ENCODE measurements at places on chromosomes 11 and 22. TPM values are rescaled to one million over a fixed set of nuclear protein-coding genes. Genes with fewer than 3 reads are reported as not detected.
A peak's percentile ranks its signal among the peaks of the same experiment; 100 is the strongest.

Gene STT3A
- 182 TPM for total RNA-seq

DNA sequence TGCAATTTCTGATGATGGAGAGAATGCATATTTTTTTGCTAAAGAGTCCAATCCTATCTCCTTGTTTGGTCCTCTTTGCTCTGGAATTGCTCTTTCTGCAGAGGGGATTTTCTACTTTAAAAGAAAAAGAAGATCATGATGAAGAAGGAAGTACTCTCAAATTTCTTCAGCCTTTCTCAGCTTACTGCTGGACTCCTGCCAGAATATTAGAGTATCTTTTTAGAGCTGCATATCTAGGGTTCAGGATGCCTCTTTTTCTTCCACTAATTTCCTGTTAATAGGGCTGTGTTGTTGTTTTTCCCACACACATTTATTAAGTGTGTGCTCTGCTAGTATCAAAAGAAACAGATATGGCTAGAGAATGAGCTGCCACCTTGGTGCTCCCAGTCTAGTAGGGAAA is 18.2 kb downstream of the UBASH3B start:
- peak; percentile 55 for DNase-seq

DNA sequence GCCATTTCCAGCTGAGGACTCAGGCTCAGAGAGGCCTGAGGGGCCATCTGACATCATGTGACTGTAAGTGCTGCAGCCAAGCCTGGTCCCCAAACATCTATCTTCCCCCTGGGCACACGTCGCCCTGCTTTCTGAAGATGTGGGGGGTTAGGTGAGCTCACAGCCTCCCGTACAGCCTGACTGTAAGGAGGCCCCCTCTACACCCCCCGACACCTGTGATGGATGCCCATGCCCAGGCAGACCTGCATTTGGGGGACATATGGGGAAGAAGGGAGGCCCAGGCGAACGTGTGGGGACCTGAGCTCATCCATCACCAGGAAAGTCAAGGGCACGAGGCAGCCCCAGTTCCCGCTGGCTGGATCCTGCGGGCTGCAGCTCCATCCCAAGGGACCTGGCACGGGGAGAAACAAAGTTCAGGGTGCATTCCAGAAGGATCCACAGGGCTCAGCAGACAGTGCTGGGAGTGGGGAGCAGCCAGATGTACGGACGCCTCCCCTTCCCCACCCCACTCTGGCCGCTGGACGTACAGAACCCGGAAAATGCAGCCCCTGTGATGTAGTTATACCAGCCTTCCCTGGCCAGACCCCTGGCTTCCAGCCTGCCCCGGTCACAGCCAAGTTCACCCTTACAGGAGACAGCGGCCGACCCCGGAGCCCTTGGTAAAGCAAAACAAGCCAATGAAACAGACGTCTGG is 1431.4 kb downstream of the BRD1 start:
- no peak for DNase-seq

GRCh38 chr22:37983860-37984791 is at the start of gene SOX10:
Gene SOX10 (minus strand): TSS chr22:37984555. CDS start chr22:37983784, 771 bp downstream.
- DNase-seq = no peak

DNA sequence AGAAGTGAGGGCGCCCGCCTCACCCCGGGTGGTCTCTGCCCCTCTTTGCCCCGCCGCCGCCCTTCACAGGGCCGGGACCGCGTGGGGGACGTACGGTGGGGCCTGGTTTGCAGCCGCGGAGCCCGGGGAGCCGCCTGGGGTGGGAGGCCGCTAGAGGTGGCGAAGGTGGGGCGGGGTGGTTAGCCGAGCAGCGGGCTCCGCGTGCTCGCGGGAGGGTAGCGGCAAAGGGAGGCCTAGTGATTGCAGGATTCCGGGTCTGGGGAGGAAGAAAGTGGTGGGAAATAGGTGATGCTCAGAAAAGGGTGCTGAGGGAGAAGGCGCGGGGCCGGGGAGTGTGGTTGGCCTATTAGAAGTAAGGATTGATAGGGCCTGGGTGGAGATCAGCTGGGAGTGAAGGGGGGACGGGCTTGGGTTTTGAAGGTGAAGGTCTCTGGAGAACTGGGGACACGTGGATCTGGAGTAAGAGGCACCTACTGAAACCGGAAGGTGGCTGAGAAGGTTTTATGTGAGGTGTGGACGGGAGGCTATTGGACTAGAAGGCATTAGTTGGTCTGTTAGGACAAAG is 571 bp downstream of the FAR1 start:
- peak; percentile 37 for DNase-seq

Gene CCDC116
- not detected for total RNA-seq

- DNase-seq = no peak
These were observed 57.2 kb downstream of the SPECC1L start for GRCh38 chr22:24327832-24328231.

Gene ISX
- not detected for total RNA-seq

- no peak for DNase-seq
These were observed 52.4 kb downstream of the LARGE2 start for GRCh38 chr11:45974806-45975205.

GRCh38 chr11:30666817-30667216 is 80.7 kb upstream of the MPPED2 start:
- DNase-seq = no peak

DNA sequence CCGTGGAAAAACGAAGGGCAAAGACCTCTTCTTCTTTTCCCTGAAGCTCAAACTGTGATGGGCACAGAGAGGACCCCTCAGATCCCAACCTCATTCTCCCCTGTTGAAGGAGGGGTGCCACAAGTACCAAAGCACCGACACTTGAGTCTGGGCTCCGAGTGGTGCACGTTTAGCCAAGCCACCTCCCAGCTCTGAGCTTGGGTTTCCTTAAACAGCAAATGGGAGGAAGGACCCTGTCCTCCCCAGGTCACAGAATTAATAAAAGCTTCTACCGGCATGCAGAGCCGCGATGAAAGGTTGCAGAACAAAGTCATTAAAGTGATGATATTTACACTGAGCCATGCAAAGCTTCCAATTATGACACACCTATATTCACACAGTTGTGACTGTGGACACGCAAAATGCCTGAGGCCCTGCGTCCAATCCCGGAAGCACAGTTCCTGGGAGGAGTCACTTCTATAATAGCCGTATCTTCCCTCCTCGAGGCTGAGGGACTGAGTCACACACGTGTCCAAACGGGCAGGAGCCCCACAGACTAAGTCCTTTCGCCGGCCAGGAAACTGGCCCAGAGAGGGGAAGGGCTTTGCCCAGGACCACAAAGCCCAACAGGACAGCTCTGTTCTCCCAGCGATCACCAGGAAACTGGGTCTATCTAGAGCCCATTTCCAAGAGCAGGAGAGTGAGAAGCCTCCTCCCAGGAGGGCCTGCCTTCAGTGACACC is 922 bp upstream of the CSNK1E start:
- peak; percentile 95 for DNase-seq

DNA sequence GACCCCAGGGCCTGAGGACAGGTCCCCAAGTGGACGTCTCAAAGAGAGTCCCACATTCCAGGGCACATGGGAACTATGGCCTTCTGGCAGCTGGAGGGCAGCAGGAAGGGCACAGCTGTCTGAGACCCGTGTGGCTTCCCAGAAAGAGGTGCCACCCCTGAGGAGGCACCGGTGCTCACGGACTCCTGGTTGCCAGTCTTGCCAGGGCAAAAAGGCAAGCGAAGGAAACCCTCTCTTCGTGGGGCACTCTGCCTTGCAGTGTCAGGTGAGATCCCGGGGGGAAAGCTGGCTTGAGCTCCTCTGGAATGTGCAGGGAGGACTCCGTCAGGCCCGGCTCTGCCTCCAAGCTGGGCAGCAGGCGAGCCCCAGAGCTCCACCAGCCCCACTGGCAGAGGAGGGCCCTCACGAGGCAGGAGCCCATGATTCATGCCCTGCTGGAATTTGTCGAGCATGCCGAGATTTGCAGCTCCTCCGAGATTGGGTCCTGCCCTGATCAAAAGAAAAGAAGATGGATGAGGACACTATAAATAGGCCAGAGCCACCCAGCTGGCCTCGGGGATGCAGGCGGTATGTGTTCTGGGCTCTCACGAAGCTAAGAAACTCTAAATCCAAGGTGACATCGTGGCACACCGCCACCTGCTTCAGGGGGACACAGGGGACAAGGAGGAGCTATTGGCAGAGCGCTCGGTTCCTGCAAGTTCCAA is 9.9 kb upstream of the CELSR1 start:
- DNase-seq = no peak

DNA sequence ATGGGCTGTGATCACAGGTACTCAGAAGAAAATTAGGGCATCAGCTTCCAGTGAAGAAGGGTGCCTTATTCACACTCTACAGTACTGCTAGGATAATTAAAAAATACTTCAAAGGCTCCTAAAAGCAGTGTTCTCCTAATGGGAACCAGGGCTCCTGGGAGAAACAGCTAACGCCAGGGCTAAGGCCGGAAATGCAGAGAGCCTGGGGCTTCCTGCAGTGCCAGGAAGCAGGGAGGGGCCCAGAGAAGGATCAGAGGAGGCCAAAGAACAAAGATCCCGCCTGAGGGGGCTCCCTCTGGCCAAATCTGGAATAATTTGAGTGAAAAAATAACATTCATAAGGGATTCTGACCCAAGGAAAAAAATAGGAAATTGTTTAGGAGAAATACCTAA is 27.5 kb downstream of the TOLLIP start:
- no peak for DNase-seq

DNA sequence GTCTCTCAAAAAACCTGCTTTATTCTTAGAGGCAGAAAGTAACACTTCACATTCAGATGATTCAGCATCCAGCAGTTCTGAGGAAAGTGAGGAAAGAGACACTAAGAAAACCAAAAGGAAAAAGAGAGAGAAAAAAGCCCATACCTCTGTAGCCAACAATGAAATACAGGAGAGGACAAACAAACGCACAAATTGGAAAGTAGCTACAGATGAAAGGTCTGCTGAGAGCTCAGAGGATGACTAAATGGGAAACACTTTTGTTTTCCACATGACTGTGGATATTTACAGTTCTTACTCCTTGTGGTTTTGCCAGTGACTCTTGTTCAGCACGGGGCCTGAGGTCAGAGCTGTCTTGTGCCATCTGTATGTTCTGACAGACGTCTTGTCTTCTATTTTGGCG is 3.8 kb downstream of the TIMM8B start:
- DNase-seq = peak; percentile 64

Gene TIGD3
- 1.3 TPM for total RNA-seq

GRCh38 chr11:107385361-107385981 is 72.2 kb downstream of the CWF19L2 start:
- peak; percentile 95 for DNase-seq

- no peak for DNase-seq
These were observed 32.2 kb downstream of the C11orf91 start for GRCh38 chr11:33668468-33668825.

DNA sequence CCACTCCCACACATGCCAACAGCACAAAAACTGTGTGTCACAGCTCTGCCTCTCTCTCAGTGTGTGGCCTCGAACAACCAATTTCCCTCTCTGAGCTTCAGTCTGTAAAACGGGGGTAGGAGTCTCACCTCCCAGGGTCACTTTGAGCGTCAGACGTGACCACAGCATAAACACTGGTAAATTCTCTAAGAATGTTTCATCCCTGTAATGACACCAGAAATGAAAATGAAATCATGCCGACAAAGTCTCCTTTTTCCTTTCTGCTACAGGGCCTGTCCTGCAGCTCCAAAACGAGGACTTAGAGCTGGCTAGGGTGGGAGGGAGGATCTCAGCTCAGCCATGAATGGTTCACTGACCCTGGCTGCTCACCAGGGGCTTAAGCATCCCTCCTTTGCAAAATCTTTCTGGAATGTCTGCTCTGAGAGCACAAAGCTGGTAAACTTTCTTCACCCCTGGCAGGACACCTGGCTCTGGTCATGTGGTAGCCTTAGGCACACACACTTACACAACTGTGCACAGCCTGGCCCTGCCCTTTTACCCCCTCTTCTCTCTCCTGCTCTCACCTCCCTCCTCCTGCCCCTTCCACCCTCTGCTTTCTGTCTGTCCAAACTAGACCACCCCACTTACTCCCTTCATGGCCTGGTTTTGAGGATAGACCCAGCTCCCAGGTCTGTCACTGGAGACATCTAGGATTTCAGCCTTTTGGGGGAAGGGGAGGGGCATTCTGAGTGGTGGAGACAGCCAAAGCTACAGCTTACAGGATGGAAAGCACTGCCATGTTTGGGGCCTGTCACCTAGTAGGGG is 12.3 kb upstream of the TSKU start:
- DNase-seq = peak; percentile 92

GRCh38 chr22:39353346-39353745 is 3.6 kb downstream of the SYNGR1 start:
- no peak for DNase-seq

Gene GAL
- total RNA-seq = 32.2 TPM

- no peak for DNase-seq
These were observed 47.7 kb downstream of the BBOX1 start for GRCh38 chr11:27088353-27088752.

Gene PACSIN2
- 46.1 TPM for total RNA-seq

GRCh38 chr11:106959800-106960199 is 58.5 kb downstream of the GUCY1A2 start:
- DNase-seq = no peak

DNA sequence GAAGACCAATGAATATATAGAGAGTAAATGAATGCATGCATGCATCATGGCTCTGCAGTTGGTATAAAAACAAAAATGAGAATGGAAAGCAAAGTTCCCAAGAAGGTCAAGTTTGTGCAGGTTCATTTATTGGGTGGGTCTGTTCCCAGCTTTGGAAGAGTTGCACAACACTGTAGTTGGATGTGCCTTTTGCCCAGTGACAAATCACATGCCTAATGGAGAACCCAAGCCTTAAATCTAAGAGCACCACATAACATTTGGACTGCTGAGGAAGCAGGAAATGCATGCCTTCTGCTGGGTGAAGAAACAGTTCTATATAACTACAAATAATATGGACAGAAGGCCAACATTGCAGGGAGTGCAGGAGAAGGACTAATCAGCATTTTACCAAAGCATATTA is 30.6 kb downstream of the PRCP start:
- DNase-seq = no peak

DNA sequence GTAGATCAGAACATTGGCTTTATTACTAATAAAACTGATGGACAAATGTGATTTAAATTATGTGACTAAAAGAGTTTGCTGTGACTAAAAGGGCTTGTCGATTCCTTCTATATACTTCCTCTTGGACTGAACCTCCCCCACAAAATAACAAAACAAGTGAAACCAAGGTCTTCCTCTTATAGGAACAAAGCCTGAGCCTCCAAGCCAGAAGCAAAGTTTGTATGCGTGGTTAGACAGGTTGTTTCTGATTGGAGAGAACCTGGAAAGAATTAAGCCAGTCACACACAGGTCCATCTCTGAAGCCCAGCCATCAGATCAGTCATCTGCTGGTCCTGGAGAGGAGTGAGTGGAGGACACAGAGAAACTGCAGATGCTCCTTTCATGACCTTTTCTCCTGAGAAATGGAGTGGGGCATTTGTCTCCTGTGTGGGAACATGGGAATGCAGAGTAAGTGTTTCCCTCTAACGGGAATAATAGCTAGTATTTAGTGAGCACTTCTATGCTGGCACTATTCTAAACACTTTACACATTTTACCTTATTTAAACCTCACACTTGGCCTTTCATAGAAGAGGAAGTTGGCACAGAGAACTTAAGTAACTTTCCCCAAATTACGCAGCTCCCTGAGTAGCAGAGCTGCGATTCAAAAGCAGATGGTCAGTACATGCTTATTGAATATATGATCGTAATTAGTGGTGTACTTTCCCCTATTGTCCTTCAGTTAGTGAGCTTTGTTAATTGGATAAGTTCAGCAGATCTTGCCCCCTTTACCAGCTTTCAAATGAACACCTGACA is 77.1 kb downstream of the UVRAG start:
- DNase-seq = no peak

- DNase-seq = no peak
These were observed 6.9 kb downstream of the BDNF start for GRCh38 chr11:27693398-27693797.

Gene CRYBB1
- not detected for total RNA-seq

Gene ARSA
- 11.3 TPM for total RNA-seq

Gene C11orf21
- total RNA-seq = not detected

All from PC-3 (cell line).